ENCODE measurements at places on chromosomes 3 and 15.

GRCh38 chr15:45126535-45127158, 3.0 kb downstream of the DUOXA1 start:
- DNase-seq: peak; percentile 62

DNA sequence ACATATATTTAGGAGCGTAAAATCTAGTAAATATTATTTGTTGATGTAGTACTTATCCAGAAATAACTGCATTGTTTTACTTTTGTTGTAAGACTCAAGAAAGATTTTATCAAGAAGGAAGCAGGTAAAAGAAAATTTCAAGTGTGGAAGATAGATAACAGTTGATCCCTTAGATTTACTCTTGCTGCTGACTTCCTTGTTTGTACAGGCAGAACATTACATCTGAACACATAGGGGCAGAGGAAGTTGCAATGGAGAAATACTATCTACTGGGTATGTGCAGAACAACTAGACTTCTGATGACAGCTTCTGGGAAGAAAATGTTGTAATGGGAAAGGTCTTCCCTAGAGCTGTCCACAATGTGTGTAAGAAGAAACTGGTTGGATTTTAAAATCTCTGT, 350.6 kb downstream of the NLGN1 start:
- no peak for DNase-seq

DNA sequence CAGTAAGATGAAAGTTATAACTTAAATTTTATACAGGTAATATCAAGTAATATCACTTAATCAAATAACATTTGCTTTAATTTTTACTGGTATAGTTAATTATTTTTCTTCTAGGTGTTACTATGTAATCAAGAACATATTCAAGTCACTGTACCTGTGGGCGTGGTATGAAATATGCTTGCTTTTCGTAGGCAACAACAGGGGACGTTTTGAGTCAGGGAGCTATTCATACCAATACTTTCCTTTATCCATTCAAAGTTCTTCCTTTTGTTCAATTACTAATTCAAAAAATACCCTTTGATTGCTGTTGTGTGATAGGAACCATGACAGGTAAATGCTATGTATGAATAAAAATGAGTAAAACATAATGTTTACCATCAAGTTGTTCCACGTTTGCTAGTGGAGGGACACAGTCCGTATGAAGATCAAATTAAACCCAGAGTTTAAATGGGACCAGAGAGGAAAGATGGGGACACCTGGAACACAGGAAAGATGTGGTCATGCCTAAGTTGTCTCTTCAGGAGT, 654.0 kb upstream of the KCNMB2 start:
- DNase-seq: no peak

DNA sequence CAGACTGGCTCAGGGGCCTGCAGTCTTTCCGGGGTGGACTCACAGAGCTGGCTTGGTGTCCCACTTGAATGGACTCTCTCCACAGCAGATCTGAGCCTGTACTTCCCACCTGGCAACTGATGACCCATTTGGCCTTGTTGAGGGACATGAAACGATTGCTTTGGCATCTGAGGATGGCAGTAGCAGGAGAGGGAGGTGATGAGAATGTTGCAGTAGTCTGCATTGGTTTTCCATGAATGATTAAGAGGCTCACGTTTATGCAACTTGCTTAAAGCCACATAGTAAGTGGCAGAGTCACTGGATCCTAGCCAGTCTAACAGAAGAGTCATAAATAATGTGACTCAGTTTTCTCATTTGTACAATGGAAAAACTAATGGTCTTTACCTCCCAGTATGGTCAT, 21.9 kb downstream of the IL20RB start:
- no peak for DNase-seq

GRCh38 chr3:146636881-146637280, 31.7 kb upstream of the PLSCR5 start:
- DNase-seq: no peak

- no peak for DNase-seq
These were observed 5.9 kb downstream of the ADPRH start for GRCh38 chr3:119585208-119585607.

Measured in HuH-7 (cell line).